A172 (cell line): ENCODE measurements at places on chromosomes 7 and 10. TPM values are rescaled to one million over a fixed set of nuclear protein-coding genes. Genes with fewer than 3 reads are reported as not detected.
A peak's percentile ranks its signal among the peaks of the same experiment; 100 is the strongest.

- peak; percentile 59 for DNase-seq
Measured at GRCh38 chr7:26199301-26200037, 1.1 kb downstream of the HNRNPA2B1 start.

- no peak for DNase-seq
Measured at GRCh38 chr10:11145495-11145855, 127.8 kb downstream of the CELF2 start.

GRCh38 chr10:35572583-35572982, 32.6 kb upstream of the GJD4 start:
- DNase-seq: no peak

DNA sequence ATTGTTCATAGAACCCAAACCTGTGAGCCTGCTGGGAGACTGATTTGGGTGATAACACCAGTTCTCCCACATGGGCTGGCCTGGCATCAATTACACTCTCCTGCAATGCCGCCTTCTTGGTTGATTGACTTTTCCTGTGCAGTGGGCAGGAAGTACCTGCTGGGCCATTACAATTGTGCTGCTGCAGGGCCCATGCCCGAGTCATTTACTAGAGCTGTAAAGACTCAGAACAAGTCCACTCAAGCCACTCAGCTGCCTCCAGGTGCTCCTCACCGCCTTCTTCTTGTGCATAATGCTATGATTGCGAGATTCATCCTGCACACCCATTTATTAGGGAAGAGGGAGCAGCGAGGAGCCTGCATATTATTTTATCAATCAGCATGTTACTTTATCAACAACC, 264.0 kb downstream of the TCERG1L start:
- no peak for DNase-seq

The CCDC172 gene
- total RNA-seq: not detected in 2 replicates

The FBXL13 gene
- total RNA-seq: 1.5 and 2.9 TPM in 2 replicates

The TRRAP gene
- 11.9 and 12.9 TPM in 2 replicates for total RNA-seq
